Bronchial epithelial cell (primary cell): ENCODE measurements at places on chromosomes 7 and 10. TPM values are rescaled to one million over a fixed set of nuclear protein-coding genes. Genes with fewer than 3 reads are reported as not detected.
A peak's percentile ranks its signal among the peaks of the same experiment; 100 is the strongest.

DNA sequence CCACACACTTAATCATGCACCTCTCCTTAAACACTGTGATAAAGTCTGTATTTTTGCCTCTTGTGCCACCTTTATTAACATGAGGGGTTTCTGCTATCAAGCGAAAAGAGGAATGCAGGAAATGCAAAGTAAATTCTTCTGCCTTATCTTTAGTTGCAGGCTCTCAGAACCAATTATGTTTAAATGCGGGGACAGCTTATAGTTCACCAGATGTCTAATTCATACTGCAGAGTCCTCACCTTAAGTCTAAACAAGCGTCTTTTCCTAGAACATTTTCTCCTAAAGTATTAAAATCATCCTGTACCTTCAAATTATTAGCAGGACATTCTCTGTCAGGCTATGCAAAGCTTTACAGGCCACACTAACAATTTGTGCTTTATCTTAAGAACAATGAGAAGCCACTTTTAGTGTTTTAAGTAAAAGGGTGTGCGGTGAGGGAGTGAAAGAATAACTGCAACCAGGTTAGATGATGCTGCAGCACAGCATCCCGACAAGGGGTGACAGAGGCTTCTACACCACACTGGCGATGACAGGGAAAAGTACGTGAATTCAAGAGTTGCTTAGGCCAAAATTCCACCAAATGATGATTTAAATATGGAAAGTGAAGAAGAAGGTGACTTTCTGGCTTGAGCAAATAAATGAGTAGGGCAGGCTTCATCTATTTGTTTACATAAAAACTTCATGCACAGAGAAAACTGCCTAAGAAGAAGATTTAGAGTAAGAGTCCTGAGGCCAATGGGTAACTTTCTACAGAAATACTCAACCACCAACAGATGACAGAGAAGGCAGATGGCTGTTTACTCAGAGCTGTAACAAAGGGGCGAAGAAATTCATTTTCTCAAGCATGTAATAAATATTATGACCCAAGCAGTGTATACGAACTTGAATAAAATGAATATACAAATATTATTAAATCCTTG lies 36.0 kb downstream of the EZH2 start:
- no peak for DNase-seq

- no peak for DNase-seq
These were observed 2.3 kb upstream of the GIMAP8 start for GRCh38 chr7:150447966-150448788.

Gene GPR37
- total RNA-seq, result 1.6 and 3.7 TPM in 2 replicates

Gene PLXDC2
- total RNA-seq, result 1.3 and 3.3 TPM in 2 replicates

GRCh38 chr10:42962110-42962901 lies 114.6 kb upstream of the RET start:
- no peak for DNase-seq

DNA sequence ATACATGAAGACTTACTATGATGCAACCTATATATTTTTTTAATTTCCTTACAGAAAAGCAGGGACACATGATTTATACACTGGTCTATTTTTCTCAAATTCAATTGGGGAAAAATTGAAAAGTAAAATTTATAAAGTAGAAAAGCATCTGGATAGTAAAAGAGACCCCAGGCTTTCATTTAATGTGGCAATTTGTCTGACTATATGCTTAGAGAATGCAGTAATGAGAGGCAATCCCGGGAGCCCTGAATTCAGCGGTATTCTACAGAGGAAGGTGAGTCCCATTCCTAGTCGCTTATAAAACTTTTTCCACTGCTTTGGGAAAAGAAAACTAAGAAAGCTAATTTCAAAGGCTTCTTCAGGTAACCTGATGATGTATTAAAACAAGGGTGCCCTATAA lies 167.1 kb downstream of the SEMA3D start:
- DNase-seq, result no peak

GRCh38 chr10:100519311-100520051 lies at the start of gene SEC31B:
Gene SEC31B (minus strand): TSS chr10:100519861. CDS start chr10:100516952, 2,909 bp downstream.
- no peak for DNase-seq

DNA sequence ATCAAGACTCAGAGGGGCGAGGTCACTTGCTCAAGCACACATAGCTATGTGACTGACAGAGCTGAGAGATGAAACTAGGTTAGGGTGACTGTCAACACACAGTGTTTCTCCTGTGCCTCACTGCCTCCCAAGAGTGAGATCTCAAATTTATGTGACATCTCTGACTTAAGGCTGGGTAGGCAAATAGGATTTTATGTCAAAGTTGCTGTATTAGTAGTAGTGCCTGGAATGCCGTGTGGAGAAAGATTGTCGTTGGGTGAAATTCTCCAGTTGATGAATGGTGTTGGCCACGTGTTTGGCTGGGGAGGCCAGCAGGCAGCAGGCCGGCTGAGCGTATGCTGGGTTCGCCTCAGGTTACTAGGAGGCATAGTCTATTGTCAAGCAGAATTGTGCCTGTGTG lies 148.3 kb upstream of the BMPER start:
- DNase-seq, result no peak

GRCh38 chr7:139916717-139917395 lies 87.8 kb downstream of the TBXAS1 start:
- no peak for DNase-seq

- no peak for DNase-seq
These were observed 240.9 kb upstream of the PTER start for GRCh38 chr10:16195894-16196293.

Gene A1CF
- total RNA-seq, result not detected in 2 replicates

GRCh38 chr7:114472896-114473512 lies 58.4 kb downstream of the FOXP2 start:
- peak; percentile 71 for DNase-seq

GRCh38 chr10:70265032-70265689 lies 18.6 kb downstream of the NPFFR1 start:
- peak; percentile 33 for DNase-seq

DNA sequence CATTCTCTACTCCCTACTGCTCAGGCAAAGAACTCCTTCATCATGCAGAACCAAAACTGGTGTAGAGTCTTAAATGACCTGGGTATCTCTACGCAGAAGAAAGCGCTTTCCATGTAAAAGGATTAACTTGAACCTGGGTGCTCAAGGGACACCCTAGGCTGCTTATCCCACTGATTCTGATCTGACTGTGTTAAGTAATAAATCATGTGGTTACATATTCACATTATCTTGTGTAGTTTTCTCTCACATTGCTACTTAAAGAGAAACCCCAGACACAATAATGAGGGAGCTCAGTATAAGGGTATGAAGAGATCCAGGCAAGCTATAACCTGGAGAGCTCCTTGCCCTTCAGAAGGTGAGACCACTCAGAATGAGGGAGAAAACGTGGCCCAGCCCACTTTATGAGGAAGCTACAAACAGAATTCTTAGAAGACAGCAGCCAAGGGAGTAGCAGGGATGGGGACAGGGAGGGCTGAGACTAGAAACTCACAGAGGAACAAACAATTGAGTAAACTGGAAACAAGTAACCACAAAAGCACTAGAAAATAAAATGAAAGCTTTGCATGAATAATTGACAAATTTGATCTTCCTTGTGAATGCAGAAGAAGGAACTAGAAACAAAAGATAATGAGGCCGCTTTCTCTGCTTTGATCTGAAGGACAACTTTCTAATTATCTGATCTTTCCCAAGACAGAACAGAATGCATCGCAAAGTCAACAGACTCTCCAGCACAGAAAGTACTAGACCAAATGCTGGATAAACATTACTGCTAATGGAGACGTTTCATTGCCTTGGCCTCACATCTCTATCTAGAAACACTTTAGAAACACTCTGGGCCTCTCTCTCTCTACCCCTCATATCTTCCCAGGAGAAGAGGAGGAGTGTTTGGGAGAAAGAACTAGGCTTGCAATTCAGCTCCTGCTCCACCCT lies 76.1 kb downstream of the LRRC17 start:
- DNase-seq, result no peak

GRCh38 chr7:25124465-25125136 lies 459 bp downstream of the CYCS start:
- DNase-seq, result peak; percentile 17

GRCh38 chr10:72274213-72274729 lies 547 bp downstream of the DDIT4 start:
- DNase-seq, result no peak

DNA sequence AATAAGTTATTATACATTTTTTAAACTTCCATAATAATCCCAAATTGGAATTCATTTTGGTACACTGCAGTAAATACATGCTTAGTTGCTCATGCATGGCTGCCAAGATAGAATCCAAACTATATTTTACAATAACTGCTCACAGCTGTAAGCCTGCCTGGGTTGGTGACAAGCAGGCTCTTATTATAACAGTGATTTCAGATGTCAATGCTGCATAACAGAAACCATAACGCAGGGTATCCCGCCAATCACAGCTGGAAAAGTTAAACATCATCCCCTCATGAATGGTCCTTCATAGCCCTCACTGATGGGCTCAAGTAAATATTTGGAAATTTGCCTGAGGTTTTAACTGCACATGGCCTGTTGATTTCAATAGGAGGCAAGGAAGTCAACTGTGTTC lies 149.8 kb downstream of the AMPH start:
- no peak for DNase-seq

Gene KCNMA1
- 15.8 and 16.3 TPM in 2 replicates for total RNA-seq

DNA sequence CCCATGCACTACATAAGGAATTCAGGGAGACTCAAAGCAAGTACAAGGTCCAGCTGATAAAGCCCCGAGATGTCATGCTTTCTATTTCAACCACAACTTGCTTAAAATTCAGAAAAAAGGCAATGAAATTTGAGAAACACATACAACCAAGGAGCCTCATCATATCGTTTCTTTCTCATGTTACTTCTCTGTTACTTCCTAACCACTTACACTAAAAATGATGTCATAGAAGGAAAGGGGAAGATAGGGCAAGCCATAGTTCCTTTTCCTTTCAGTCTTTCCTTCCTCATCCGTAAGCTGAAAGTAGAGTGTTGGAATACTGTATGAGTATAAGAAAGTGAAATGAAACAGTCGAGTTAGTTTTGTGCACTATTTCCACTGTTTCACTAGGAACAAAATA lies 27.9 kb upstream of the CDK14 start:
- no peak for DNase-seq

DNA sequence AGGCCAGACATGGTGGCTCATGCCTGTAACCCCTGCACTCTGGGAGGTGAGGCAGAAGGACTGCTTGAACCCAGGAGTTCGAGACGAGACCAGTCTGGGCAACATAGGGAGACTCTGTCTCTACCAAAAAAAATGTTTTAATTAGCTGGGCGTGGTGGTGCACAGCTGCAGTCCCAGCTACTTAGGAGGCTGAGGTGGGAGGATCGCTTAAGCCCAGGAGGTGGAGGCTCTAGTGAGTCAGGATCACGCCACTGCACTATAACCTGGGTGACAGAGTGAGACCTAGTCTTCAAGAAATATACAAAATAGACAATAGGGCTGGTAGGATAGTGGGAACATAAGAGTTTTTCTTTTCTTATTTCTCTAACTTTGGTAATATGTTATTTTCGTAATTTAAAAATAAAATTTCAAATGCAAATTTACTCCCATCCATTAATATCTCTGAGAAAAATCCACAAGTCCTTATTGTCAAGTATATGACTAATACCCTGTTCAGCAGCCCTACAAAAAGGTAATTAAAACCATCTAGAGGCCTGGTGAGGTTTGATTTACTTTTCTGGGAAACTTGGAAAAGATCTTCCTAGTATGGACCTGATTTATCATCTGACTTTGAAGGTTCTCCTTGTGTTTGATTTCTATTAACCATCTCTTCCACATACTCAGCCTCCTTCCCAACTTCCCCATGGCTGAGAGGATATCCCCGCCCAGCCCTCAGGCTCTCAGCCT lies 50.0 kb downstream of the CREB3L2 start:
- DNase-seq, result no peak

Gene OR2A42
- not detected in 2 replicates for total RNA-seq

Gene KIFBP
- total RNA-seq, result 11.8 and 18.6 TPM in 2 replicates

DNA sequence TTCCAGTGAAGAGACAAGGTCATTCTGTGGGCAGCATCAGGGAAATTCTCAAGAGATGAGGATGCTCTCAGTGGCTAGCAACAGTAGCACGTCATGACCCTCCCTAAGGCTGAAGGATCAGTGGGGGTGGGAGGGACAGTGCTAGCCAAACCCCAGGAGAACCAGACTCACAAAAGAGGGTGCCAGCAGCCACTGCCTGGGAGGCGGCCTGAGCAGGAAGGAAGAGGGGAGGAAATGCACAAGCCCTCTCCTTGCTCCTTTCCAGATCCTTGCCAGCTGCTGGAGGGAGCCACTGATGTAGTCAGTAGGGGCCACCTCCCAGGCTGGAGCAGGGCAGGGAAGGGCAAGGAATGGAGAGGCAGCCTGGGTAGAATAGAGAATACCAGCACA lies 302.7 kb downstream of the RPS24 start:
- DNase-seq, result no peak

Gene NME8
- not detected in 2 replicates for total RNA-seq

Gene DUSP5
- 40.1 and 115 TPM in 2 replicates for total RNA-seq

DNA sequence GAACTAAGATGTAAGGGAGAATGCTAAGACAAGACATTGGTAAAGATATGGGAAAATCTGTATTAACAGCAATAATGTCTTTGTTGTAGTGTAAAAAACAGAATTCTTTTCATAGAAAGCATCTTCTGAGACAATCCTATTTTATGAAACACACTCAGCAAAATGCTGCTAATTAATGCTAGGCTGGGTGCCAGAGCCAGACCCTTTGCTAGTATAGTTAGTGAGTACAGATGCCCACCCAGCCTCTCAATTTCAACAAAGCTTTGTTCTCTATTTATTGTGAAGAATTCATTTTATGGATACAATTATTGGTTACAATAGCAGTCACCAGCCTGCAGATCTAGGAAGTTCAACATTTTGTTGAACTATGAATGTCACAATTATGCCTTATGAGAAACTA lies 131.0 kb downstream of the SEM1 start:
- DNase-seq, result no peak

Gene MEOX2
- total RNA-seq, result not detected in 2 replicates

Gene PILRA
- 0.13 TPM in 1 of 2 replicates, not detected in the other for total RNA-seq

- DNase-seq, result peak; percentile 81
These were observed 3.4 kb upstream of the GRM8 start for GRCh38 chr7:127256041-127256725.

Gene GHRHR
- not detected in 2 replicates for total RNA-seq

DNA sequence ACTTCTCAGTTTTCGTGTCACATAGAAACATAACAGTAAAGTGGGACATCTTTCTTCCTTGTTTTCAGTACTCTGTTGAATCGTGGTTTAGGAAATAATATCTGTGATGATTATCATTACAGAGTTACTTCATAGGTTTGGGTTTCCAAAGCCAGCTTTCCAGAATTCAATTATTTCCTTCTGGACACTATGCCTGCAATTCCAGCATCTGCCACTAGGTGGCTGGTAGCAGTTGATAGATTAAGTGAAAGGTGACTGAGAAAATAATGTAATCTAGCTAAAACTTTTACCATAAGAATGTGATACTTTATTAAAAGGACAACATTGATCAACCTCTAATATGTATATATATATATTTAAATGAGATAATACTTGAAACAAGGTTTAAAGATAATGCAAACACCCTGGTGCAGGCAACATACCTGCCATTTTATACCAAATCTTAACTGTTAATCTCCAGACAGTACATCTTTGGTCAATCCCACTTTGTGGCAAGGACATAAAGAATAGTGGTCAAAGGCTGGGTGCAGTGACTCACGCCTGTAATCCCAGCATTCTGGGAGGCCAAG lies 102.6 kb downstream of the SH3PXD2A start:
- no peak for DNase-seq

GRCh38 chr7:130667593-130668257 lies 823 bp downstream of the COPG2 start:
- no peak for DNase-seq

GRCh38 chr10:33286157-33286934 lies 48.1 kb downstream of the NRP1 start:
- DNase-seq, result no peak

GRCh38 chr10:71660313-71660712 lies 59.3 kb downstream of the C10orf105 start:
- no peak for DNase-seq
